ENCODE measurements at places on chromosomes 4 and X. TPM values are rescaled to one million over a fixed set of nuclear protein-coding genes. Genes with fewer than 3 reads are reported as not detected.

- no peaks in the 10 kb centered on the region for H3K27me3 ChIP-seq
- no peak overlapping the region for H3K4me3 ChIP-seq
- no peaks in the 10 kb centered on the region for H3K4me1 ChIP-seq
- H3K27ac ChIP-seq = no peak overlapping the region
Measured at GRCh38 chrX:20388594-20388993, 121.9 kb upstream of the RPS6KA3 start.

GRCh38 chrX:78123190-78123589, 16.3 kb downstream of the TAF9B start:
- no peak overlapping the region for H3K4me3 ChIP-seq
- H3K27ac ChIP-seq = no peak overlapping the region
- no peaks in the 10 kb centered on the region for H3K27me3 ChIP-seq
- no peaks in the 10 kb centered on the region for H3K4me1 ChIP-seq

DNA sequence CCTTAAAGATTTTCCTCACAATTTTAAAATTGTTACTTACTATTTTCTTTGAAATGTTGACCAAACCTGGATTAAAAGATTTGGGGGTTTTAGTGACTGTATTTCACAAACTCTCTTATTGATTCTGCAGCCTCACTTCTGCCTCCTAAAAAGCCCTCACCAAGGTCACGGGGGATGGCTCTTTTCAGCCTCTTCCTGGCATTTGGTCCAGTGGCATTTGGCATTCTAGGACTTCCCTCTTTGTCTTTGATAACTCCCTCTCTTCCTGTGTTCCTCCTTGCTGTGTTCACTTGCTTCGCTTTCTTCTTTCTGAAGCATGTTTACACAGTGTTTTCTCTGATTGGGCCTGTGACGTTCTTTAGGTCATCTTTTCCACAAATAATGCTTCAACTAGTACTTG, 21.5 kb downstream of the PKD2 start:
- DNase-seq = no peak
- H3K27me3 ChIP-seq = no peaks in the 10 kb centered on the region
- no peak overlapping the region for H3K27ac ChIP-seq
- H3K36me3 ChIP-seq = no peaks in the 10 kb centered on the region
- no peak overlapping the region for H3K4me3 ChIP-seq

DNA sequence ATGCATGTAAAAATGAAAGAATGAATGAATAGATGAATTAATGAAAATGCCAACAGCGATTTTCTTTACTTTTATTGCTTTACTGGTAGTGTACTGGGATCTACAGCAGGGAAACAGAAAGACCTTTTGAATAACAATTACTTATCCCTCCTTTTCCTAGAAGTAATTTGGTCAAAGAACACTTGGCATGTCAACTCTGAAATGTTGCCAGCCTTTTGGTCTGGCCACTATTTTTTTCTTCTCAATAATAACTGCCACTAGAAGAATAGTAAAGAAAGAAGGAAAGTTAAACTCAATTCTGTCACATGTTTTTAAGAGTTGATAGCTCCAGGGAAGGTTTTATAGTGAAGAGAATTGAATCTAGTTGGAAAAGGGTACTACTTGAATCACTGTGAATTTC, 52.9 kb downstream of the EPHA5 start:
- no peaks in the 10 kb centered on the region for H3K36me3 ChIP-seq
- no peak overlapping the region for H3K4me3 ChIP-seq
- no peak for DNase-seq
- no peak overlapping the region for H3K27ac ChIP-seq
- no peaks in the 10 kb centered on the region for H3K4me1 ChIP-seq

DNA sequence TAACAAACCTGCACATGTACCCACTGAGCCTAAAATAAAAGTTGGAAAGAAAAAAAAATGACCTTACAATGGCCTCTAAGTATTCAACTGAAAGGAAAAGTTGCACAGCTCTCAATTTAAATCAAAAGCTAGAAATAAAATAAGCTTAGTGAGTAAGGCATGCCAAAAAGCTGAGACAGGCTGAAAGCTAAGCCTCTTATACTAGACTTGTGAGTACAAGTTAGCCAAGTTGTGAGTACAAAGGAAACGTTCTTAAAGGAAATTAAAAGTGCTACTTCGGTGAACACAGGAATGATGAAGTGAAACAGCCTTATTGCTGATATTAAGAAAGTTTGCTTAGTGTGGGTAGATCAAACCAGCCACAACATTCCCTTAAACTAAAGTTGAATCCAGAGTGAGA, 707.9 kb upstream of the PITX2 start:
- no peaks in the 10 kb centered on the region for H3K4me1 ChIP-seq
- no peaks in the 10 kb centered on the region for H3K36me3 ChIP-seq
- H3K27ac ChIP-seq = no peak overlapping the region
- no peaks in the 10 kb centered on the region for H3K27me3 ChIP-seq
- no peak for DNase-seq

The MTMR8 gene
- total RNA-seq = 8.0 TPM

DNA sequence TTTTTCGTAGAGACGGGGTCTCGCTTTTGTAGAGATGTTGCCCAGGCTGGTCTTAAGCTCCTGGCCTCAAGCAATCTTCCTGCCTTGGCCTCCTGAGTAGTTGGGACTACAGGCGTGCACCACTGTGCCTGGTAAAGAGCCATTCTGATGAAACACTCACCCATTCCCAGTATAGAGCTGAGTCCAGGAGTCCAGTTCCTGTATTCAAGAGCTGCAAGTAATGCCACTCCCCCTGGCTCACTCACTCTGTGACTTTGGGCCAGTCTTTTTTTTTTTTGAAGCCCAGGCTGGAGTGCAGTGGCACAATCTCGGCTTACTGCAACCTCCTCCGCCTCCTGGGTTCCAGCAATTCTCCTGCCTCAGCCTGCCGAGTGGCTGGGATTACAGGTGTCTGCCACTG, 3.5 kb downstream of the CCDC22 start:
- peaks cover 10% of the 10 kb centered on the region for H3K36me3 ChIP-seq
- no peak for DNase-seq
- H3K4me3 ChIP-seq = no peak overlapping the region
- H3K4me1 ChIP-seq = no peaks in the 10 kb centered on the region

GRCh38 chr4:152009983-152010709, 249.3 kb upstream of the GATB start:
- H3K27ac ChIP-seq = no peak overlapping the region
- no peak for DNase-seq
- H3K36me3 ChIP-seq = no peaks in the 10 kb centered on the region
- H3K27me3 ChIP-seq = no peaks in the 10 kb centered on the region

The ERCC6L gene
- 0.18 TPM for total RNA-seq

The MAGEB10 gene
- not detected for total RNA-seq

- H3K4me1 ChIP-seq = no peaks in the 10 kb centered on the region
- H3K27me3 ChIP-seq = no peaks in the 10 kb centered on the region
- H3K4me3 ChIP-seq = no peak overlapping the region
- DNase-seq = peak; percentile 81
- H3K36me3 ChIP-seq = no peaks in the 10 kb centered on the region
Measured at GRCh38 chr4:123444290-123444731, 47.7 kb downstream of the SPRY1 start.

The CHRDL1 gene
- total RNA-seq = 12.5 TPM

- H3K27me3 ChIP-seq = no peaks in the 10 kb centered on the region
- no peaks in the 10 kb centered on the region for H3K4me1 ChIP-seq
- peaks cover 49% of the 10 kb centered on the region for H3K36me3 ChIP-seq
- H3K27ac ChIP-seq = no peak overlapping the region
Measured at GRCh38 chr4:108013955-108014354, 24.3 kb downstream of the HADH start.

The GK2 gene
- total RNA-seq = not detected

GRCh38 chr4:180189666-180190065, 2053.5 kb upstream of the TENM3 start:
- no peak overlapping the region for H3K27ac ChIP-seq
- H3K27me3 ChIP-seq = no peaks in the 10 kb centered on the region
- no peak overlapping the region for H3K4me3 ChIP-seq

- no peak for DNase-seq
- no peaks in the 10 kb centered on the region for H3K27me3 ChIP-seq
- no peak overlapping the region for H3K4me3 ChIP-seq
Measured at GRCh38 chr4:144489831-144490230, 156.1 kb upstream of the HHIP start.

DNA sequence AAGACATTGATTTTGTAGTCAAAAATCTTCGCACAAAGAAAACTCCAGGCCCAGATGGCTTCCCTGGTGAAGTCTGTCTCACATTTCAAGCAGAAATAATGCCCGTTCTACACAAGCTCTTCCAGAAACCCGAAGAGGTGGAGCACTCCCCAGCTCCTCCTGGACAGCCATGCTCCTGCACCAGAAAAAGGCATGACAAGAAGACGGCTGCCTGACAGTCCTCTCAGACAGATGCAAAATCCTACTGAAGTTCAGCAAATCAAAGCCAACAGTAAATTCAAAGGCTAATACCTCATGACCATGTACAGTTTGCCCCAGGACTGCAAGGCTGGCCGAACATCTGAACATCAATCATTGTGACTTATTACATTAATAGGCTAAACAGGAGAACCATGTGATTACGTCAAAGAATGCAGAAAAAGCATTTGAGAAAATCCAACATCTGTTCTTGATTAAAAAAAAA, 30.8 kb upstream of the MXD4 start:
- H3K27me3 ChIP-seq = no peaks in the 10 kb centered on the region
- H3K4me3 ChIP-seq = no peak overlapping the region
- no peak overlapping the region for H3K27ac ChIP-seq

- H3K4me3 ChIP-seq = no peak overlapping the region
- H3K4me1 ChIP-seq = no peaks in the 10 kb centered on the region
- no peak for DNase-seq
- no peaks in the 10 kb centered on the region for H3K27me3 ChIP-seq
- H3K36me3 ChIP-seq = no peaks in the 10 kb centered on the region
Measured at GRCh38 chr4:57068237-57068981, 41.8 kb downstream of the IGFBP7 start.

GRCh38 chr4:88803600-88804096, 106.0 kb upstream of the NAP1L5 start:
- peak; percentile 67 for DNase-seq
- no peaks in the 10 kb centered on the region for H3K27me3 ChIP-seq
- H3K4me1 ChIP-seq = no peaks in the 10 kb centered on the region

DNA sequence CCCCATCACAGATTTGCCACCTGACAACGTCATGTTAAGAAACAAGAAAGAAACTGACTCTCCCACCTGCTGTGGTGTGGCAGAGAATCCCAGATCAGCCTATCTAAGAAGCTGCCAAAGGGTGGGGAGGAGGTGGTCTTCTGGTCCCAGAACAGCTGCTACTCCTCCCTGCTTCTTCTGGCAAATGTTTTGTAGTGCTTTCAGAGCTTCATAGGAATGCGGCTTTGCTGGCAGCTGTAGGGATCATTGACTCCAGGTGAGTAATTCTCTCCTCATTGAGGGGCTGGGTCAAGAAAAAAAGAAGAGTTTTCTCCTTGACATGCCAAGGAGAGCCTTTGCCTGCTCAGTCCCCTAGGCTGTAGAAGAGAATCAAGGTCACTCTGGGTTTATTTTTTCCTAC, 23.3 kb downstream of the NRK start:
- DNase-seq = no peak
- H3K27ac ChIP-seq = no peak overlapping the region
- H3K4me3 ChIP-seq = no peak overlapping the region

The SERTM2 gene
- total RNA-seq = not detected

The COMMD8 gene
- total RNA-seq = 26.1 TPM

The IQCM gene
- not detected for total RNA-seq

GRCh38 chr4:183448436-183448835, 4.0 kb downstream of the CDKN2AIP start:
- no peak overlapping the region for H3K4me3 ChIP-seq
- no peak overlapping the region for H3K27ac ChIP-seq
- DNase-seq = no peak
- no peaks in the 10 kb centered on the region for H3K4me1 ChIP-seq
- peaks cover 60% of the 10 kb centered on the region for H3K36me3 ChIP-seq
- H3K27me3 ChIP-seq = no peaks in the 10 kb centered on the region

The LGI2 gene
- total RNA-seq = 0.66 TPM

GRCh38 chr4:2388429-2389182, 29.8 kb downstream of the ZFYVE28 start:
- no peak overlapping the region for H3K27ac ChIP-seq
- DNase-seq = no peak
- peaks cover 3% of the 10 kb centered on the region for H3K4me1 ChIP-seq
- no peaks in the 10 kb centered on the region for H3K36me3 ChIP-seq
- H3K27me3 ChIP-seq = no peaks in the 10 kb centered on the region
- no peak overlapping the region for H3K4me3 ChIP-seq

The DMP1 gene
- not detected for total RNA-seq

DNA sequence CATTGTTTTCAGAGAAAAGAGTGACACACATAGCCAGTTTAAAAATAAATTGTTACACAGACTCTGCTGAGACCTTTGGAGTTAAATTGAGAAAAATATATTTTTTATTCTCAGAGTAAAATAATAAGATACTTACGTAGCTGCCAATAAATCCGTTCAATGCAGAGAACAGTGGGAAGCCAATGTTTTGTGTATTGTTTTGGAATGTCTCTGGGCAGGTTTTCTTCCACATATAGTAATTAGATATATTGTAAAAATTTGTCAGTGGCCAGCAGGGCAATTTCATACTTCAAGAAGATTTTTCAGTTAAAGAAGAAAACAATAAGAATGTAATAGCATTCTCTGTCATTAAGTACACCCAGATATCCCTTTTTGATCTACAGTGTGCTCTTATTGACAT, 999.5 kb upstream of the INTU start:
- H3K27ac ChIP-seq = no peak overlapping the region
- no peak overlapping the region for H3K4me3 ChIP-seq
- no peak for DNase-seq
- no peaks in the 10 kb centered on the region for H3K27me3 ChIP-seq
- no peaks in the 10 kb centered on the region for H3K36me3 ChIP-seq

- peak; percentile 76 for DNase-seq
- peaks cover 6% of the 10 kb centered on the region for H3K4me1 ChIP-seq
- no peaks in the 10 kb centered on the region for H3K27me3 ChIP-seq
Measured at GRCh38 chrX:107684956-107685385, 56.7 kb downstream of the PRPS1 start.

DNA sequence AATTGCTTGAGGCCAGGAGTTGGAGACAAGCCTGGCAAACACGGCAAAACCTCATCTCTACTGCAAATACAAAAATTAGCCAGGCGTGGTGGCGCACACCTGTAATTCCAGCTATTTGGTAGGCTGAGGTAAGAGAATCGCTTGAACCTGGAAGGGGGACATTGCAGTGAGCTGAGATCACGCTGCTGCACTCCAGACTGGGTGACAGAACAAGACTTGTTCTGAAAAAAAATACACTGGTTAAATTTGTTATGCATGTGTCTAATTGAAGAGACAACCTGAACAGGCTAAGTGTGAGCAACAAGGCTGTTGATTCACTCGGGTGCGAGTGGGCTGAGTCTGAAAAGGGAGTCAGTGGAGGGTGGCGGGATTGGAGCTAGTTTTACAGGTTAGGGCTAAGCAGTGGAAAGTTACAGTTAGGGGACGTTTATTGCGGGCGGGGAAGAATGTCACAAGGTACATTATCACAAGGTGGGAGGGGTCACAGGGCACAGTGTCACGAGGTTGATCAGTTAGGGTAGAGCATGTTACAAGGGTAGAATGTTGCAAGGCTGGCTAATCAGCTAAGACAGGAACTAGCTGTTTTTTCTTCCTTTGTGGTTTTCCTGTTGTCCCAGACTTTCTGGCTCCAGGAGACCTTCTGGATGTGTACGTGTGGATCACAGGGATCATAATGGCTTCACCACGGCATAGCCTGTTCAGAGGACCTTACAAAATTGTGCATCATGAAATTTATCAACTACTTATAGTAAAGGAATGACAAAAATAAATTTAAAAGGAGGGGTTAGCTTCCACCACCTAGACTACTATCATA, 115.8 kb downstream of the NAA11 start:
- H3K27ac ChIP-seq = no peak overlapping the region
- no peaks in the 10 kb centered on the region for H3K4me1 ChIP-seq
- H3K27me3 ChIP-seq = no peaks in the 10 kb centered on the region
- peak; percentile 50 for DNase-seq

- no peaks in the 10 kb centered on the region for H3K27me3 ChIP-seq
- DNase-seq = no peak
- no peaks in the 10 kb centered on the region for H3K4me1 ChIP-seq
- H3K27ac ChIP-seq = peak overlapping the region; percentile 88
- no peaks in the 10 kb centered on the region for H3K36me3 ChIP-seq
- H3K4me3 ChIP-seq = peak overlapping the region; percentile 64
Measured at GRCh38 chr4:85474356-85474755, 594 bp upstream of the ARHGAP24 start.
